ENCODE measurements at places on chromosomes 11 and 22. TPM values are rescaled to one million over a fixed set of nuclear protein-coding genes. Genes with fewer than 3 reads are reported as not detected.

Gene NPAS4
- not detected for total RNA-seq

DNA sequence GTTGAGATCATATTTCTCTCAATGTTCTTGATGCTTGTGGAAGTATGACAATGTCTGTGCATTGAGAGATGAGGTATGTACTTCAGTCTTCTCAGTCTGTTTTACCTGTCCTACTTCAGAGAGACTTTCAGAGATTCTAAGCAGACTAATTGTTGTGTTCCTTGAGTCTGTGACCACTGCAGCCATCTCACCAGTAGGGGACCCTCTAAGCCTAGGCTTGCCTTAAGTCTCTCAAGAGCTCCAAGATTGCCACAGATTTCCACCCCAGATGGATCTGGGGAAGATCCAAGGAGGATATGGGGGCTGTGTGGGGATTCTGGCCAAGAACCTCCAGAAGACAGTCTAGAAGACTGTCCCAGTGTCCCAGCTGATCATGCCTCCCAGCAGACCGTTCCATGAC is 179.9 kb upstream of the PLET1 start:
- DNase-seq, result no peak

- DNase-seq, result no peak
These were observed 27.9 kb upstream of the SLC36A4 start for GRCh38 chr11:93225662-93226061.

DNA sequence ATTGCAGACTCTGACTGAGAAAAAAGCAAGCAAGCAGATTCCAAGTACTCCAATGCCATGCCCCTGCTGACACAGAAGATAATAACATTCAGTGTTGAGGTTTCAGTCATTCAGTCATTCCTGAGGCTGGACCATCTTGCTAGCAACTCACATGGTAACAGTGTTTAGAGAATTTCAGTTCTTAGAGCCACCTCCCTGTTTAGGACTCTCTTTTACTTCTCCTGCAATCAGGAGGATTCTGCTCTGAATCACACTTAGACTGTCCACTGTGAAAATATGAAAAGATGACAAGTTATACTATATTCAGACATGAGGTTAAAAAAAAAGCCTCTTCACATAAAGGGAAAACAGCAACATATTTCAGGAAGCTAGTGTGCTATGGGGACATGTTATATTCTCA is 183.9 kb upstream of the CTSC start:
- no peak for DNase-seq

GRCh38 chr11:91258876-91259275 is 965.7 kb upstream of the FAT3 start:
- no peak for DNase-seq

GRCh38 chr11:19080579-19080993 is 20.1 kb upstream of the MRGPRX2 start:
- no peak for DNase-seq

DNA sequence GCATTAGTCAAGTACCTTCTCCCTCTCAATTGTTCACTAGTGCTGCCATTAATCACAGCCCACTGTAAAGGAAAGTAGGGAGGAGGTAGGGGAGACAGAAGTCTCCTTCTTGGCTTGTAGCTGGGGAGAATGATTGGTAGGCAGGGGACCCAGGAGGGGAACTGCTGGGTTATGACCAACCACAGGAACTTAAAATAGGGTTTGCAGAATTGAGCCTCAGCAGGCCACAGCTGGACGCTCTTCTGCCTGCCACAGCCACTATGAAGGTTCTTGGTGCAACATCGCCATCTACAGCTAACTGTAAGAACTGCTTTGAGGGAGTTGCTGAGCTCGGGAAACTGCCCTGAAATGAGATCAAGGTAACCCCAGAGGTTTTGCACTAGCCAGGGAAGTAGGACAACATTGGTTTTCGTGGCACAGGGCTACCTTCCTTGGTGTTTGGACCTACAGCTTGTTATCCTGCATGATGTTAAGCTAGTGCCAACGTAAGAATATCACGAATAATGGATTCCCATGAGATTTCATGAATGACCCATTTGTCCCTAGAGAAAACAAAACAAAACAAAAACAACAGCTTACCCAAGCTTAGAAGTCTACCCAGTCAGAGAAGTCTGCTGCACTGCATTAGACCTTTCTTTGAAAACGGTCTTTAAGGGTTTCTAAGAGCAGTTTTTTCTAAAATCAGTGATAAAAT is 787.1 kb upstream of the API5 start:
- peak; percentile 60 for DNase-seq

DNA sequence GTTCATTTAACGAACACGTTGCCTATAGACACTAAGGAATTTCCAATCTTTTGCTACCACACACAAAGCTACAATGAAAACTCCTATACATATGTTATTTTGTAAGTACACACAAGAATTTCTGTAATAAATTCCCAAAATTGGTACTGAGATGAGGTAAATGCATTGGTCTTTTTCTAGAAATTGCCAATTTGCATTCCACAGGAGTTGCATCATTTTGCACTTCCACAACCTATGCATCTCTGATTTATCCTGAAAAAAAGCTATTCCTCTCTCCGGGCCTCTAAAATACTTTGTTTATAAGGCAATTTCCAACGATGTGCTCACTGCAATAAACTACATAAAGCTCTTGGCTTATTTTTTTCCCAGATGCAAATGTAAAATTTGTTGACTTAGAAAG is 24.9 kb downstream of the IMMP1L start:
- DNase-seq, result no peak

DNA sequence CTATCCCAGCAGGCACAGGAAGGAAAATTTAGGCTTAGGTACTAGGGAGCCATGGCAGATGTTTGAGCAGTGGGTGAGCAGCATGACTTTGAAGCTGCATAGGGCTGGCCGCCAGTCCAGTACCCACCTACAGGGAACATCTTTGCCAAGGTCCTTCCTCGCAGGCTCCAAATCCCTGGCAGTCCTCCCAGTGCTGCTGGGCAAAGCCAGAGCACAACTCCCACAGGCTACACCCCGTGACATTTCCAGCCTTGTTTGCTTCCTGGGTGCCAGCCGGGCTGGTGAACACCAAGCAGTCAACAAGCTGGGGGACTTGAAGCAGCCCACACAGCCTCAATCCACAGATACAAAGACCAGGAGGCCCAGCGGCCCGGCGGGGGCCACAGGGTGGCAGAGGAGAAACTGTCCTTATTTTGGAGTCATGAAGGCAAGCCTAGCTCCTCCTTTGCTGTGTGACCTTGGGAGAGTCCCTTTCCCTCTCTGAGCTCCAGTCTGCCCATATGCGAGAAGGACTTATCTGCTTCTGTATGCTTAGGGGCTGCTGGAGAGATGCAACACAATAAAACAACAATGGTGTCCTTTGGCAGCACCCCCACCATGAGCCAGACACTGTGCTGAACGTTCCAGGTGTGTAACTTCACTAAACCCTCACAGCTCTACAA is 28.0 kb downstream of the TPST2 start:
- no peak for DNase-seq

GRCh38 chr11:128695539-128696221 is 1.8 kb downstream of the FLI1 start:
- DNase-seq, result no peak

DNA sequence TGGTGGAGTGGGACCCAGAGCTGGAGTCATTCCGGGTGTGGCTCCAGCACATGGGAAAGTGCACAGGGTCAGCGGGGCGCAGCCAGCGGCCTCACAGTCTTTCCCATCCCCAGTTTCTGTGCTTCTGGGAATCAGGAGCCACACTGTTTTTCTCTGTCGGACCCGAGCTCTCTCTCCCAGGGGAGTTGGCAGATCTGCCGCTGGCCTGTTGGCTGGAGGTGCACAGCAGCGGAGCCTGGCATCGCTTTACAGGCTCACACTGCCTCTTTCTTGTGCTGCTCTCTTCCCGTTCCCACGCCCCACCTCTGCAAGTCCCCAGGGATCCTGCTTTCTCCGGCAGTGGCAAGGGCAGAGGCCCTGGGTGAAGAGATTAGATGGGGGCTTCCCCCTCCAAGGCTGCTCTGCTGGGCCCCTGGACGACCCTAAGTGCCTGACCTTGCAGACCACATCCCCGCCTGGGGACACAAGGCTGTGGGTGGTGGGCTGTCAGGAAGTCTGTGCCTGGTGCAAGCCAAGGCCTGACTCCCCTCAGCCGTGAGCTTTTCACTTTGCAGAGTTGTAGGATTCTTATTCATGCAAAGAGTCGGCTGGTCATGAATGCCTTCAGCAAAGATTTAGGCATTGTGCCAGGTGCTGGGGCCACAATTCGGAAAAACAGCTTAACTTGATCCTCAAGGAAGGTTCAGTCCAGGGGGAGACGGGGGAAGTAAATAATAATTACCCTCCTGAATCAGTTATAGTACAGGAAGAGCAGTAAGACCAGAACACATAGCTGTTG is 116.3 kb downstream of the TIMP3 start:
- no peak for DNase-seq

DNA sequence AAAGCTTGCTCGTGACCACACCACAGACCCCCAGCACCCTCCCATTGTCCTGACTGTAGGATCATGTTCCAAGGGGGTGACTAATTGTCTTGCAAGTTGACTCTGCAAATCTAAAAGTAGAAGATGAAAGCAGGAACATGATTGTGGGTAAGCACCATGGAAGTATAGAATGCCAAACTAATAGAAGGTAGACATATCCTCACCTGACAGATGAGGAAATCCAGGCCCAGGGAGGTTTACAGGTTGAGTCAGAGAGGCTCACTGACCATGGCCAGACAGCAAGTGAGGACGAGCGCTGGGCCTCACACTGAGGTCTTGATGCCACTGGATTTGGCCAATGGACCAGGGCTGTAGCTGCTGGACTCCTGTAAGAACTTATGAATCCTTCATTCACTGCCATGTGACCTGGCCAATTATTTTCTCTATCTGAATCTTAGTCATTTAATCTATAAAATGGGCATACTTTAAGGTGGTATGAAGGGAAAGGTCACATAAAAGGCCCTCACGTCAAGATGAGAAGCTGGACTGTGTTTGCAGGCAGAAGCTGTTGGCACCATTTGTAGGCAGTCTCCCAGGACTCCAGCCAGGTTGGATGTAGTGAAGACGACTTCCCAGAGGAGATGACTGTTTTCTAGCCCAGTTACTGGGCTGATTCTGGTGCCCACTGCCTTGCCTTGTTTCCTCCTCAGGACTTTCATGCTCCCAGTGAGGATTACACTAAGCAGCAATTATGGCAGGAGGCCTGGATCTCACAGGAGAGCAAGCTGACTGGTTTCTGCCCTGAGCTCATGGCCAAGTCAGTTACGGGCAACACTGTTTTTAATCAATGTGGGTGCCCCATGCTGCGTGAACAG is 54.6 kb downstream of the GAB4 start:
- peak; percentile 36 for DNase-seq

DNA sequence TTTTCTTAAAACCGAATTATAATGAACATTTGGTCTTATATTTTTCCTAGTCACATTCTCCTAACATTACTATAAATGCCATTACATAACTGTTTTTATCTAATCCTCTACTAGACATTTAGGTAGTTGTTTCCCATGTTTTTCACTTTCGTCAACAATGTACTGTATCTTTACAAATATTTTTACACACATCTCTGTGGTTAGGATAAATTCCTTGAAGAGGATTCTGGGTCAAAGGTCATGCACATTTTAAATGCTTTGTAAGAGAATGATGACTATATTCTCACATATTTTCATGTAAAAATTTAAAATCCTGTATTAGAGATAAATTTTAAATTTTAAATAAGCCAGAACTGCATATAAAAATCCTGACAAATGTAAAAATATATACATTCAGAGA is 61.3 kb upstream of the CLNS1A start:
- no peak for DNase-seq

DNA sequence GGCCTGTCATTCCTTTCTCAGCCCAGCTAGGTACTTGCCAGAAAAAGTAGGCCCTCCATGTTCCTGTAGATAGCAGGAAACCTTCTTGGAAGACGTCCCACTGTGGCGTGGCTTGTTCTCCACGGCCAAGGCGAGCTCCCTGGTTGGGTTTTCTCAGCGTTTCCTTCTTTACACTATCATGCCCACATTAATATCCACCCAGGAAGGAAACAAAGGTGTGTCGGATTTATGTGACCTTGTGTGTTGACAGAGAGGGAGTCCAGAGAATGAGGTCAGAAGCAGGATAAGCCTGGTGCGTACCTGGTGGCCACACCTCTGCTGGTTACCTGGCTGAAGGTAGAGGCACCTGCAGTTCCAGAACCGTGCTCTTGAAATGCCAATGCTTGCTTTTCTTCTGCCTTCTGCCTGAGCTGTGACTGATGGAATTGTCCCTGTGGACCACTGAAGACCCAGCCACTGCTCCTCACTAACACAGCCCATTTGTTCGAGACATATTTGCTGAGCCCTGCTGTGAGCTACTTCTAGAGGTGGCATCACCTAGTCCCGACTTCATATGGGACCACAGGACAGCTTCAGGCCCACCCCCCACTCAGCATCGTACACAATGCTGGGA is 7.9 kb downstream of the ASPHD2 start:
- DNase-seq, result no peak

DNA sequence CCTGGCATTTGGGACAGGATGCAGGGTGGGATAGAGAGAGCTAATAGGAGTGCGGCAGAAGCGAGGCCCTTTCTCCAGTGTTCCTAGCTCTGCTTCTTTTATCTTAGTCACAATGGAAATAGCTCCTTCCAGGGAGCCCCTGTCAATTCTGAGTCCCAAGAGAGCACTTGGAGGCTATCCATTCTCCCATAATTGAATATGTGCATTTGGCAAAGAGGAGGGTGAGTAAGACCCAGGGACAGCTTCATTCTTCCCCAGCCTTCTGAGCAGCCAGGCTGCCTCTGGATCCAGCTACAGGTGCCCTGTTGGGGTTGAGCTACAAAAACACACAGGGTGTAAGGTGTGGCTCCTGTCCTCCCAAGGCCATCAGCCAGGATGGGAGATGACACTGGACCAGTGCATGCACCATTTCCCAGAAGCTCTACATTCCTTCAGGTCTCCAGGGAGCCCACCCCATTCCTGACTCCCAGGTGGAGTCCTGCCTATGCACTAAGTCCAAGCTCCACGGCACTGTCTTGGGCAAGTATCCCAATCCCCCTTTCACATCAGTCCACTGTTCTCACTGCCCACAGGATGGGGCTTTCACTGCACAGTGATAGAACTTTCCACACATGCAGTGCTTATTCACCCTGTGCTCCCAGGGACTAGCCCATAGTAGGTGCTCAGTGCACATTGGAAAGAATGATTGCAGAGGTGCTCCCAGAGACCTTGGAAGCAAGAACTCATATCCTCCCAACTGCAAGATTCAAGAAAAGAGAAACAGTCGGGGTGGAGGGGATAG is 6.2 kb downstream of the MS4A10 start:
- no peak for DNase-seq

All from right atrium auricular region (tissue), 2 donors.